Activated T-helper 9 cell treated with anti-CD3 and anti-CD28 coated beads, Interleukin-2, amount 50 U/mL, for 16 hours (primary cell): ENCODE measurements at places on chromosomes 1 and 21.

DNA sequence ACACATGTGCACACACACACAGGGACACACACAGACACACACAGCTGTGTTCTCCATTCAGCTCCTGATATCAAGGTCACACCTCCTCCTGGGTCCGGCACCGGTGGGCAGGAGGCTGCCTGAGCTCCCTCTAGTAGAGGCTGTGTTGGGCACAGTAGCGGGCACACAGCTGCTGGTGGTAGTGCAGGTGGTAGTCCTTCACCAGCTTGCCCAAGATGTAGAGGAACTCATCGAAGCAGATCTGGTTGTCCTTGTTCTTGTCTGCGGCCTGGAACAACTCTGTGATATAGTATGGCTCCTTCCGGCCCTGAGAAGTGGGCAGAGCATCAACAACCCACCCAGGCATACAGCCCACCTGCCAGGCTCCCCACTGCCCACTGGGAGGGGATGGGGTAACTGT, 5.6 kb upstream of the S100A8 start:
- DNase-seq: no peak

- no peak for DNase-seq
These were observed 4.4 kb upstream of the INPP5B start for GRCh38 chr1:37951041-37951782.

DNA sequence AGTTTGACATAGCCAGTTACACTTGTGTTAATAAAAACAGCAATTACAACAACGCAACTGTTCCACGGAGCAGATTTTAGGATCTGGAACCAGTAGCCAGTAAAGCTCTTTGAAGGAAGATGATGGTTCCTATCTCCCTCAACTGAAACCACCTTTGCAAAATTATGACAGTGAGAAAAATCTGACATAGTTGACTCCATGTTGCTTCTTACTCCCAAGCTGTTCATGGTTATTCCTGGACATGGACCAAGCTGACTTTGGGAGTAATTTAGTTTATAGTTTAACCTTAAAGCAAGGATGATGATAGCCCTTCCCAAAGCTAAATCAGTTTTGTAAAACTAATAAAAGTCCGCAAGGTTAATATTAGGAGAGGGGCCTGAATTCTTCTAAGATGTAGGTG, 518.0 kb upstream of the ZP4 start:
- DNase-seq: no peak

DNA sequence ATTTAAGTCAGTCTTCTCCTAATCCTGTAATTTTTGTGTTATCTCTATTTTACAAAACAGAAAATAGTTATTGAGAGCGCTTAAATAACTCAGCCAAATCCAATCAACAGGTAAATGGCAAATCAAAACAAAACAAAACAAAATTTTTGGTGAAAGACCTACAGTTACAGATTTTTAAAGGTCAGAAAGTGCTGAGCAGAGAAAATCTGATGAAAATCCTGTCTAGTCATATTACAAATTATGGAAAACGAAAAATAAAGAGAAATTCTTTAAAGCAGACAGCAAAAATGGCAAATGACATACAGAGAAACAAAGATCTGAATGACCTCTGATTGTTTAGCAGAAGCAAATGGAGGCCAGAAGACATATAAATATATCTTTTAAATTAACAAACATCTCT, 482.4 kb downstream of the PCP4 start:
- no peak for DNase-seq

DNA sequence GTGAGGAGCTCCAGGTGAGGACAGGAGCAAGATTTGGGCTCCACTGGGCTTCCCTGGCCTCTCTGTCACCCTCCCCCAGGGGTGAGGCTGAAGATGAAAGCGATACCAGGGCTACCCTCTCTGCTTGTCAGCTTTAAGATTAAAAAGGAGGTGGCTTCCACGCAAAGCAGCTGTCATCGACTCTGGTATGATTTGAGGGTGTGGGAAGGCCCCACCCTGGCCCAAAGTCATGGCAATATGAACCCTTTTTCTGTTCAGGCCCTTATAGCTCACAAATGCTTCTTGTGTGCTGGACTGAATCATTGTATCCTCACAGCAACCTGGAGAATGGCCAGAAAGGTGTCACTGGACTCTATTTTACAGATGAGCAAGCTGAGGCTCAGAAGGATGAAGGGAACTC, 41.6 kb downstream of the NUAK2 start:
- DNase-seq: no peak

DNA sequence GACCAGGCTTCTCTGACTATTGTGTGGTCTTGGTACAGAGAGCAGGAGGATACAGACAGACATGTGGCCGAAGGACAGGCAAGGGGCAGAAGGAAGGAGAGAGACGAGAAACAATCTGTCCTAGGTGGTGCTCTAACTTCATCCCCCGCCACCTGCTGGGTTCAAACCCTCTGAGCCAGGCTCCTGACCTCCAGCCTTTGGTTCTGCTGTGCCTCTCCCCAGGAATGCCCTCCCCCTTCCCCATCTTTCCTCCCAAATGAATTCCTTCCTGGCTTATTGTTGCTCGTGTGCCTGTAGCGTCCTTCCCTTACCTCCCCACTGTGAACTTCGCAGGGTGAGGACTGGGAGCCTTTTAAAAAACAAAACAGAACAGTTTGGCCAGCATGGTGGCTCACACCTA, 5.4 kb downstream of the TCEA3 start:
- DNase-seq: no peak

- no peak for DNase-seq
These were observed 270.0 kb upstream of the BRINP3 start for GRCh38 chr1:190747704-190748103.
